ENCODE measurements at places on chromosomes 16 and 17. TPM values are rescaled to one million over a fixed set of nuclear protein-coding genes. Genes with fewer than 3 reads are reported as not detected.
A peak's percentile ranks its signal among the peaks of the same experiment; 100 is the strongest.

DNA sequence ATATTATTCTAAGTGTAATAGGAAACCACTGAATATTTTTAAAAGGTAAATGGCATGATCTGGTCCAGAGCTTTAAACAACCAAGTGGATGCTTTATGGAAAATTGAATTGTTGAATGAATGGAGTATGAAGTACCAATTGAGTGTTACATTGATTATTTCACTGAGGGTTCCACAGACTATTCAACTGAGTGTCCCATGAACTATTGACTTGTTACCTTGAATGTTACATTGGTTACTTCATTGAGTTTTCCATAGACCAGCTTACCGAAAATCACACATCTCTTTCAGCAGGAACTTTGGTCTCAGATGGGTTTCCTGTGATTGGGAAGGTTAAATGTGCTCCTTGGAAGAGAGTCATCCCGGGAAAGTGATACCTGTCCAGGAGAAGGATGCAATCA is 56.8 kb downstream of the TMEM114 start:
- H3K27ac ChIP-seq, result no peak overlapping the region
- peaks cover 5% of the 10 kb centered on the region for H3K4me1 ChIP-seq
- H3K27me3 ChIP-seq, result peaks cover 15% of the 10 kb centered on the region
- no peaks in the 10 kb centered on the region for H3K36me3 ChIP-seq
- H3K4me3 ChIP-seq, result no peak overlapping the region

- H3K36me3 ChIP-seq, result peaks cover 2% of the 10 kb centered on the region
- H3K4me3 ChIP-seq, result peak overlapping the region; percentile 82
- H3K27me3 ChIP-seq, result no peaks in the 10 kb centered on the region
- H3K27ac ChIP-seq, result peak overlapping the region; percentile 99
- no peak for DNase-seq
- H3K4me1 ChIP-seq, result peaks cover 23% of the 10 kb centered on the region
These were observed 1.7 kb upstream of the DBNDD1 start for GRCh38 chr16:90020838-90021382.

The CIBAR2 gene
- total RNA-seq, result 0.80 TPM

The TEDC2 gene
- 32.2 TPM for total RNA-seq

The PRAC1 gene
- not detected for total RNA-seq

Data from progenitor cell of endocrine pancreas (in vitro differentiated cells).